Chondrocyte (in vitro differentiated cells): ENCODE measurements at places on chromosomes 7 and 10. TPM values are rescaled to one million over a fixed set of nuclear protein-coding genes. Genes with fewer than 3 reads are reported as not detected.

Gene PHYHIPL
- 0.15 to 0.70 TPM (median 0.20 TPM) in 3 replicates for total RNA-seq

Gene TMEM72
- total RNA-seq = not detected in 3 replicates

Gene PRPS1L1
- not detected in 3 replicates for total RNA-seq

Gene DNAJC9
- total RNA-seq = 17.1 to 27.3 TPM (median 17.6 TPM) in 3 replicates

DNA sequence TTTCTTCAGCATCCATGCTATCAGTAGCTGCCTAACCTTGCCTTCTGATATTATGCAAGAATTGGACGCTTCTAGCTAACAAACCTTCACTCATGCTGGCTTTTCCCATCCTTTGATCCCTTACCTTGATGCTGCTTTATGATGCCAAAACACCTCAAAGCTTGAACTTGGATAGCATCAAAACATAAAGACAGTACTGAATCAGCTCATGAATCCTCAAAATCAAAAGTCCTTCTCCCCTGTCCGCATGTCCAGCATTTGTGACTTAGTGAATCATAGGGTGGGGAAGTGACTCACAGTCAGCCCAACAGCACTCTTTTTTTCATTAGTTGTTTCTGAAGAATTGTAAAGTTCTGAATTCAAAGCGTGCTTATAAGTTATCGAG, 89.5 kb upstream of the PIK3CG start:
- DNase-seq = no peak

DNA sequence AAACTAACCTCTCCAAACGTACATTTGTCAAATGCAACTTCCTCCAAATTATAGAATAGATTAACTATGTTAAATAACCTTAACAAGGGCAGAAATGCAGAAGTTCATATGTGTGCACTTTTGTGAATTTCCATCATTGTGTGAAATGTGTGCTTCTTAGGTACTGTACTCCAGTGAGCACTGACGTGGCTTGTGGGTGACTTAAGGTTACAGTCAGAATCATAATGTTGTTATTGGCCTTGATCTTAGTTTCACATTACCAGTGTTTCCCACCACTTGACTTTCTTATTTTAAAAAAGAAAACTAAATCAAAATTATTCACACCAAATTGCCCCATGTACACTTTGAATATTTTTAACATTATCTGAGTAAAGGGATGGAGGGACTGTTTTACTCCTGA, 155.1 kb upstream of the FZD8 start:
- DNase-seq = no peak

GRCh38 chr10:7950981-7951847, 103.3 kb upstream of the GATA3 start:
- no peak for DNase-seq
